ENCODE measurements at places on chromosomes 4 and X.

- no peak for DNase-seq
Observed at GRCh38 chr4:163598028-163598427, 103.5 kb downstream of the TMA16 start.

GRCh38 chrX:51893931-51894696, 691 bp downstream of the MAGED1 start:
- DNase-seq: no peak

- DNase-seq: no peak
Observed at GRCh38 chr4:12393631-12394262, 965.1 kb upstream of the HS3ST1 start.

GRCh38 chr4:176874721-176875445, 82.2 kb upstream of the VEGFC start:
- no peak for DNase-seq
